ENCODE measurements at places on chromosomes 3 and 15.

DNA sequence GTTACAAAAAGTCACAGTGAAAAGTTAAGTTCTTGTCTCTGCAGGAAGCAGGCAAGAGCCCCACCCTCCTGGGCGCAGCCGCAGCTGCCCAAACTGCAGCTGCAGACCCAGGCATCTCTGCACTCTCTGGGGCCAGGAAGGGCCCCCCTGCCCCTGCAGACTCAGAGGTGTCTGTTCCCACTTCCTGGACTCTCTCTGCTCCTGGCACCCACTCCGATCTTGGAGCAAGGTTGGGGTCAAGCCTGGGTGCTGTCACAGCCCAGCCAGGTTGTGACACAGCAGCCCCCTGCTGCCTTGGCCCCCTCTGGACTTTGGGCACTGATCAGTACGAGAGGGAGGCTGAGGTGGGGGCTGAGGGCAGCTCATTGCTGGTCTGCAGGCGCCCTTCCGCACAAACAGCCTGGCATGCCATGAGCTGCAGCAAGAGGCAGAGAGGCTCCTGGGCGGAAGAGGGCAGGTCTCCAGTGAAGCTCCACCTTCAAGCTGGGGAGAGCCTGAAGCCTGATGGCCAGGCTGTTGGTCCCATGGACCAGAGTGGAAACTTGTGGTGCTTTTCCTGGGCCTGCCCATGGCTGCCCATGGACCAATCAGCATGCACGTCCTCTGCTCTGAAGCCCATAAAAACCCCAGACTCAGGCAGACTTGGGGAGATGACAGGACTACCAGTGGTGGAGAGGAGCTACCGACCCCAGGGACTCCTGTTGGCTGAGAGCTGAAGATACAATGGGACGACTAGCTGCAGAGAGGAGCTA lies 42.9 kb upstream of the LRRFIP2 start:
- no peak for DNase-seq

- no peak for DNase-seq
Observed at GRCh38 chr15:36953346-36953745, 147.0 kb downstream of the MEIS2 start.

GRCh38 chr3:186700267-186700666 lies 16.9 kb upstream of the KNG1 start:
- no peak for DNase-seq

GRCh38 chr3:166322391-166322790 lies 485.2 kb upstream of the BCHE start:
- no peak for DNase-seq

- no peak for DNase-seq
Observed at GRCh38 chr15:88661041-88661700, 22.4 kb downstream of the ISG20 start.

- DNase-seq: no peak
Observed at GRCh38 chr3:126160243-126161210, 19.9 kb downstream of the ALDH1L1 start.

DNA sequence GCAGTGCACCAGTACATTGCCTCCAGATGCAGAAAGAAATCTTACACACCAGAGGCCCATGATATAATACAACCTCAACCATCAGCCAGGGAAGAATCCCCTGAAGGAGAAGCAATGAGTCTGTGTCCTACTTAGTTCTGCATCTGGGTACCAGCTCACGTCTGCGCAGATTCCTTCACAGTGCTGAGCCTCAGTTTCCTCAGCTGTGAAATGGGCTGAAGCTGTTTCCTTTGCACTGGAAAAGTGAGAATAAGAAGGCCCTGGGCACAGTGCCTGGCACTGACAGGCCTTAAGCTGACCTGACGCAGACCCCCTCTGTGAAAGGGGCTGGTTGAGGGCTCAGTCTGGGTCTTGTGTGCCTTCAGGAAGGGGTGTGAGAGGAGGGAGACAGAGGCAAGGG lies 20.7 kb downstream of the ATP2B2 start:
- DNase-seq: no peak

DNA sequence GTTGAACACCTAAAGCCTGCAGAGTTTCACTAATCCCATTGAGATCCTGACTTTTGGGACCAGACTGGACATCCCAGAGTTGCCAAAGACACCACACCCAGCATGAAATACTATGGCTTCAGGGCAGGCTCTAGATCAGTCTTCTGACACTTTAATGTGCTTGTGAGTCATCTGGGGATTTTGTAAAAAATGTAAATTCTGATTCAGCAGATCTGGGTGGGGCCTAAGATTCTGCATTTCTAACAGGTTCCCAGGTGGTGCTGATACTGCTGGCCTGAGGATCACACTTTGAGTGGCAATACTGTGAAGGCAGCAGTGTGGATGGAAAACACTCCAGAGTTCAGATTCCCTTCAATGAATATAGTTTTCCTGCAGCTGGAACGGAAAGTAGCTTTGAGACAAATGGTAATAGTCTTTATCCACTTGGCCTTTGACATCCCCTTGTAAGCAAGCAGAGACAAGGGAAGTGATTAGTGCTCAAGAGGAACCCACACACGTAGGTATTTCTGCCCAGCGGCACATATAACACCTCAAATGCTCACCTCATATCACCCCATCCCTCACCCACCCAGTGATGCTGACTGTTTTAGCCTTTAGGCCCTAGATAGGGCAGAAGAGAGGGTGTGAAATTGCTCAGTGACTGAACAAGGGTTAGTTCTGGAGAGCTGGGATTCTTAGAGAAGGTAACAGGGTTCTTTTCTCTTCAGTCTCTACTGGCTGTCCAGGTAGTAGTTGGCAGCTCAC lies 51.5 kb upstream of the GSK3B start:
- DNase-seq: no peak

GRCh38 chr3:149967086-149967685 lies 3.5 kb downstream of the PFN2 start:
- DNase-seq: no peak

GRCh38 chr3:186902154-186902553 lies 28.2 kb upstream of the ST6GAL1 start:
- DNase-seq: no peak

GRCh38 chr3:10505050-10505790 lies at the start of gene ATP2B2:
ATP2B2 (minus strand) TSS chr3:10505586; CDS start chr3:10449543, 56,043 bp downstream.
- no peak for DNase-seq

DNA sequence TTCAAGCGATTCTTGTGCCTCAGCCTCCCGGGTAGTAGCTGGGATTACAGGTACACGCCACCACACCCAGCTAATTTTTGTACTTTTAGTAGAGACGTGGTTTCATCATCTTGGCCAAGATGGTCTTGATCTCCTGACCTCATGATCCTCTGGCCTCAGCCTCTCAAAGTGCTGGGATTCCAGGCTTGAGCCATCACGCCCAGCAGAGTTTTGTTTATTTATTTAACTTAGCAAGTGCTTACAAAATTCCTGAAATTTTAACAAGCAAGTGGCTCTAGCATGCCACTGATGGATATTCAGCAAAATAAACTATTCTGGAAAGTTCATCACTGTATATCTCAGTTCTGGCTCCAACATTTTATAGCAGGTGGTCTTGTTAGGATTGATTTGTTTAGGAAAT lies 585.9 kb downstream of the OTOL1 start:
- DNase-seq: no peak

- DNase-seq: no peak
Observed at GRCh38 chr3:26668171-26668570, 45.6 kb downstream of the LRRC3B start.

GRCh38 chr15:24943361-24943760 lies 11.4 kb upstream of the SNRPN start:
- DNase-seq: no peak

GRCh38 chr3:59641169-59641899 lies 591.5 kb upstream of the CFAP20DC start:
- DNase-seq: no peak

DNA sequence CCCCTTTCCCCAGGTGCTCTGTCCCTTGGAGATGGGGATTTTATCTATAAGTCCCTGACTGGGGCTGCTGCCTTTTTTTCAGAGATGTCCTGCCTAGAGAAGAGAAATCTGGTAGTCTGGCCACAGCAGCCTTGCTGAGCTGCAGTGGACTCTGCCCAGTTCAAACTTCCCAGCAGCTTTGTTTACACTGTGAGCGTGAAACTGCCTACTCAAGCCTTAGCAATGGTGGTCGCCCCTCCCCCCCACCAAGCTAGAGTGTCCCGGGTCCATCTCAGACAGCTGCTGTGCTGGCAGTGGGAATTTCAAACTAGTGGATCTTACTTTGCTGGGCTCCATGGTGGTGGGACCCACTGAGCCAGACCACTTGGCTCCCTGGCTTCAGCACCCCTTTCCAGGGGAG lies 38.9 kb downstream of the TMEM266 start:
- no peak for DNase-seq

DNA sequence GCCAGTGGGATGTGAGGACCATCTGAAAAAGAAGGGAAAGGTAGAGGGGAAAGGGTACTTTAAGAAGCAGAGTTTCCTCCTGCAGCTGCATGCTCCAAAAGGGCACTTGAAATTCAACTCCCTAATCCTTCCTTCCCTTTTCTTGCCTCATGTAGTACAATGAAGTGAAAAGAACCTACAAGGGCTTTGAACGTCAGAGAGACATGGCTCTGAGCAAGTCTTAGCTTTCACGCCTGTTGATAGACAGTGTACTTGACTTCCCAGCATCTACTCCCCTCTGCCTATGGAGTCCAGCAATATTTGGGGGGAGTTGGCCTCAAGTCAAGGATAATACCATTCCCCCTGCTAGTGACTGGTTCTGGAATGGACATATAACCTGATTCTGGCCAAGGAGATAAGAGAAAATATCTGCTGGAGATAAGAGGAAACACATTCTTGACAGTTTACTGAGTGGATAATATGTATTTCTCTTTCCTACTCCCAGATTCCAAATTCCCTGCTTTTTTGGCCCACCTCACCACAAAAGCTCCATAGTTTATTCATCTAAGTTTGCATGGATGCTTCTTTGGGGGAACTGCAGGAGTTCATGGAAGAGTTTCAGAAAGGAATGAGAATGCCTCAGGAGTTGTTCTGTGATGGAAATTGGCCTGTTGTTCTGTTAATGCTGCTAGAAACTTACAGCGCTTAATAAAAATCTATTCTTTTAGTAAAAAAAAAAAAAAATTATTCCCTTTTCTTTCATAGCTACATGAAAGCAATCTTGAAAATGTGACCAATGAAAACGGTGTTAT lies 193.0 kb upstream of the TPM1 start:
- no peak for DNase-seq

DNA sequence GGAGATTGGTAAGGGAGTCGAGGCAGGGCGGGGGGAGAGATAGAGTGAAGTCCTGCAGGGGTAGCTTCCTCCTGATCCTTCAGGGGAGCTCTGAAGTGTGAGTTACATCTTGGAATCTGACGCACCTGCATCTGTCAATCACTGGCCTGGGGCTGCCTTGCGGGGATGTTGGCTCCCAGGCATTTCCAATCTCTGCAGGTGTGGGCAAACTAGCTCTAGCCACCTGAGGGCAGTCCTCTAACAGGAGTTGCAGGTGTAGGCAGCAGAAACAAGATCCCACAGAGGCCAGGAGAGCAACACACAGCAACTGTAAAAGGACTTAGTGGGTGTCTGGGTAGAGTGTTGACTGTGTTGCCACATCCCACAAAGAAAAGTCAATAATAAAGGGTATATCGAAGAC lies 63.6 kb downstream of the ZNF621 start:
- no peak for DNase-seq

DNA sequence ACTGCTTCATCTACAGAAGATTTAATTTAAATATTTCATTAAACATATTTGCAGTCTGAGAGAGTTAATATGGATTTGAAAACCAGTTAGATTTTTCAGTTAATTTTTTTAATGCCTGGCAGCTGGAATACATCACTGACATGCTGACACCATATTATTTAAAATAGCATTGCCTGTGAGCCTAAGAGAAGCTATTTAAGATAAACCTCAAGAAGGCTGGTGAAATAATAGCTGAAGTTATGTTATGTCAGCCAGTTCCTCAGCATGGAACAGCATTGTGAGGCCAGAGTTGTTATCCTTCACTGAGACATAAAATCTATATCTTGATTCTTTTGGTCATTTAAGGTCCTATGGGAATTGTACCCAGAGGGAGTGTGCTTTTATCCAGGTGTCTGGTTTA lies 705.2 kb downstream of the NAALADL2 start:
- DNase-seq: no peak

- DNase-seq: no peak
Observed at GRCh38 chr3:20240154-20240883, 54.3 kb upstream of the SGO1 start.

DNA sequence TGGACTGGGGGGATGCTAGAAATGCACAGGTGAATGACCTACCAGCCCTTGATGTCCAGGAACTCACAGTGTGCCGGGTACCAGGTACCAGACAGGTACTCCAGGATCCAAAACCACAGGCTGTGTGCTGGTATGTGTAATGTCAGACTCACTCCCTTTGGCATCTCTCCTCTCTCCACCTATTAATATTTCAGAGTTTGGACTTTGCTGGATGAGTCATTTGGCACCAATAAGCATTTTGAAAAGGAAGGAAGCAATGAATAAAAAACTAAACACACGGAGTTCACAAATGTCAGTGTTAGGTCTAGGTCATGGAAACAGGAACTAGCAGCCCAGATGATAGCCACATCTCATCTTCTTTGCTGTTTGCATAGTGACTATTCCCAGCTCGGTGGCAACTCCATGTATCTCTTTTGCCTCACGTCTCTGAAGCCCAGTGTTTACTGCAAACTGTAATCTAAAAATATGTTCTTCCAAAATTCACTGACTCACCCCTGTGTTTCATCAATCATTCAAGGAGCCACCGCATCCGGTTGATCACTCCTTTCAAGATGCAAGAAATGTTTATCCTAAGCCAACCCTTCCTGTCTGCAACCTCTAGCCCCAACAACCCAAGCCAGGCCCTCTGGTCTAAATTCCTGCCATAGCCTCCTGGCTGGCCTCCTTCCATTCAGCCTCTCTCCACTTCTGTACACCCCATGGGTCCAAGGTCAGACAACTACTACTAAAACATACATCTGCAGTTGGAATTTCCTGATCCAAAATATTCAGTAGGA lies 8.4 kb downstream of the ITGB5 start:
- DNase-seq: no peak

GRCh38 chr3:194123726-194124125 lies 12.2 kb upstream of the HES1 start:
- DNase-seq: no peak

GRCh38 chr15:20340331-20340811 lies 201.2 kb downstream of the GOLGA6L6 start:
- DNase-seq: no peak

DNA sequence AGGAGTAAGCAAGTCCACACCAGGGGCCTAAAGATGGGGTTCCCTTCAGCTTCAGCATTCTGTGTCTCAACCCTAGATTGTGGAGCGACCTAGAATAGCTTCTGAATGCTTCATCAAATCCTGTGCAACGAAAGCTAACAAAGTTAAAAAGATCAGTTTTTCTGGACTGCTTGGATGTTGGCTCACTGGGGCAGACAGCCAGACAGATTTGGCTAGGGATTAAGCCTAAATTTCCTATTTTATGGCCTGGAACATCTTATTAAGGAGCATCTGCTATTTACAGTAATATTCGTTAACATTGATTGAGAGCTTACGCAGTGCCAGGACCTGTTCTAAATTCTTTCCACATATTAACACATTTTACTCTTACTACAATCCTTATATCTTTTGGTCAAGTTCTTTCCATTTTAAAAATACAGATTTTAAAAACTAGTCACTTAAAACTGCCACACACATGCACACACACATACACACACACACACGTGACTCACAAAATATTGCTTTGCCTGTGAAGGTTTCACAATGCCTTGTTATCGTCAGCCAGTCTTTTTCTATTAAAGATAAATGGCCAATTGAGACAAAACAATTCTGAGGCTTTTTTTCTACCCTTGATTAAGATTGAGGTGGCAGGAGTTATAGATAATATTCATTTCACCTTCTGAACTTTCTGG lies 173.3 kb upstream of the SNTN start:
- DNase-seq: no peak

- no peak for DNase-seq
Observed at GRCh38 chr3:143315766-143316165, 196.2 kb downstream of the CHST2 start.

GRCh38 chr15:58484791-58485600 lies 53.2 kb downstream of the LIPC start:
- DNase-seq: no peak

Data from cortex of kidney (tissue), 1 donor.